Stimulated activated CD4-positive, alpha-beta T cell treated with anti-CD3 and anti-CD28 coated beads, Interleukin-12 subunit alpha, Interleukin-12 subunit beta, amount 100 ng/mL, for 4 hours (primary cell): ENCODE measurements at places on chromosomes 1 and 21.

- DNase-seq: no peak
Measured at GRCh38 chr1:204366759-204367158, 7.0 kb upstream of the PLEKHA6 start.

GRCh38 chr21:43644609-43645008 lies 14.7 kb downstream of the HSF2BP start:
- DNase-seq: no peak

- DNase-seq: no peak
Measured at GRCh38 chr1:223229756-223230155, 86.7 kb upstream of the TLR5 start.

GRCh38 chr1:81414488-81415015 lies 386.2 kb upstream of the ADGRL2 start:
- DNase-seq: no peak

DNA sequence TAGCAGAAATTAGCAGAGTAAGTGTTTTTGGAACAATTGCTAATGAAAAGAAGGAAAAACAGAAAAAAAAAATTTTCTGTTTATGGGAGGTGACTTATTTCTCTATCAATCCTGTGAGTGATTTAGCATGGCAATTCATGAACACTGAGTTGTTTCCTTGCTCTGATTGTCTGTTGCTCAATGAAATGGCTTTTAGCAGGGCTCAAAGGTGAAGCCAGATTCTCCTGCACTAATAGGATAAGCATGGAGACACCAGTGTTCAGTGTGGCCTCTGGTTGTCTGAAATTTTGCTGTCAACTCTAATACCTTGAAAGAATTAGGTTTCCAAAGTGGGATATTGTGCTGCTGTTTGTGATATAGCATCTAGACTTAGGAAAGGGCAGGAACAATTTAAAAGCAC lies 15.8 kb downstream of the TRIM45 start:
- no peak for DNase-seq

DNA sequence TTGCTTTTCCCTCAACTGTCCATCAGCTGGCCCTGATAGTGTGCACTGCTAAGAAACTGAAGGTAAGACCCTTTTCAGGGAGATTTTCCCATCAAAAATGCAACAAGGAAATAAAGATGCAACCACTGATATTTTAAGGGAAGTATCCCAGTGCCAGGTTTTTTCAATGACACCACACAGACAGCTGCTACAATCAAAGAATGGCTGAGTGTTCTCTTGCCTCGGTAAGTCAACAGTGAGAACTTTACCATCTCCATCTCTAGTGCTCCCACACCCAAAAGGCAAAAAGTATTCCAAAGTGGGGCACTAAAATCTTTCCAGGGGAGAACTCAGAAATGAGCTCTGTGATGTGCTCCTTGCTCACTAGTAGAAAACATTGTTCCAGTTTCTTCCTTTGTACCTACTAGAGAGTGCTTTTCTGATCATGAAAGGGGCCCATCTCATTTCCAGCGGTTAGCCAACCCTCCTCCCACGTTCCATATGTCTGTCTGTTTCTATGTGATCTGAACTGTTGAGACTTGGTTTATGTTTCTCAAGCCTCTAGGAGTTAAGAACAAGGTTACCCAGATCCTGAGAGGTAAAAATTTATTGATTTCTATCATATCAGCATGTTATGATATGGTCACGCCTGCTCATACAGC lies 67.6 kb upstream of the NEK2 start:
- no peak for DNase-seq

- no peak for DNase-seq
Measured at GRCh38 chr21:40504825-40505224, 342.1 kb downstream of the DSCAM start.

GRCh38 chr1:192489047-192489446 lies 86.5 kb upstream of the RGS1 start:
- DNase-seq: no peak
